Fibroblast of skin of scalp (primary cell): ENCODE measurements at places on chromosomes 1 and 21.

DNA sequence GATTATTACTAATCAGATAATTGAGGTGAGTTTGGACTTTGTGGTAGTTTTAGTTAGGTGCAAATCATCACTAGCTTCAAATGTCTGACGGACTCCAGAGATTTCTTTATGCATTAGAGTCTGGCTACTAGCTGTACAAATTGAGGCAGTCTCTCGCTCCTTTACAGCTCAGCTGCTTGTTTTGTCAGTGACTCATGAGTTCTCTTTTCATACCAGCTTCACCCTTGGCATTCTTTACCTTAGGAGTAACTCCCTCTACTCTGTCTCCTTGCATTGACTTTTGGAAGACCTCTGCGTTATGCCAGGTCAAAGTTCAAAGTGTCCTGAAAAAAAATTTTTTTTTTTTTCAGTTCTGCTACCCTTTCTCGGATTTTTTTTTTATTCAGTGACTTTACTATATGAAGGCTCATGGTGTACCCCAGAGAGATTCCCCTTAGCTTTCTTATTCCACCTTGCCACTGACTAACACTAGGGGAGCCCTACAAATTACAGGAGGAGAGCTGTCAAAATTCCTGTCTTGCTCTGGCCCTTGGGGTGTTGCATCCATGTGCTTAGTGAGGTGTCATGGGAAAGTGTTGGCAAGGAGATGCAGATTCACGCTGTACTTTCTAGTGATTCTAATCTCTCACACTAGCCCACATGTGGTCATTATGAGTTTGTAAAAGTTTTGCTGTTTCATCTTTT is 576.6 kb downstream of the ADGRL2 start:
- DNase-seq: peak; percentile 29

DNA sequence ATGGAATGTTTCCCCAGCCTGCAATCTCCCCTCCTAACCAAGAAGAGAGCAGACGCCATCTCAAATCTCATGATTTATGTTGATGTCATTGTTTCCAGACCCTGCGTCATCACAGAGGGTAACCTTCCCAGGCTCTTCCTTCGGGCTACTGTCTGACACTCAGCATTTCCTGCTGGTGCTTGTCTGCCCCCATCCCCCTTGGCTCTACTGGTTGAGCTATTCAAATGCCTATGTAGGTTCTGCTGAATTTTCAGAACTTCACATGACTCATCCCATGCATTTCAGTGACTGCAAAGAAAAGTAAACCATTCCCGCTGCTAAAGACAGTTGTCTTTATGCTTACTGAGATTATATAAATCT is 24.8 kb upstream of the ITPKB start:
- peak; percentile 82 for DNase-seq

- DNase-seq: no peak
Measured at GRCh38 chr1:158115126-158115525, 65.6 kb upstream of the CD1D start.

DNA sequence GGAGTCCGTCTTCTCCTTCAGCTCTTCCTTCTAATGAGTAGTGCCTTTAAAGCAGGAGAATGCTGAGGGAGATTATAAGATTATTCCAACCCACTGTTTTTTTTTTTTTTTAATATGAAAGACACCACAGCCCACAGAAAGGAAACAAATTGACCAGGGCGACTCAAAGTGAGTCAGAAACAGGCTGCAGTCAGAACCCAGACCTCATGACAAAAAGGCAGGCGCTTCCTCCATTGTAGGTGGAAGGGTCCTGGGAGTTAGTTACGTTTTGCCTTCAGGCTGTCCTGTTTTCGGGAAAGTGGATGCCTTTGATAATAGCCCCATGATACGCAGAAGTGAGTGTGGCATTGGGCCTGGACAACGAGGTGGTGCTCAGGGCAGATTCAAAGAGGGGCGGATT is 21.0 kb downstream of the PLXNA2 start:
- no peak for DNase-seq

GRCh38 chr1:186155594-186155993 is 219.5 kb downstream of the TPR start:
- DNase-seq: peak; percentile 85

GRCh38 chr1:232653789-232654188 is 23.9 kb upstream of the SIPA1L2 start:
- DNase-seq: no peak

GRCh38 chr21:44557491-44558328 is 885 bp downstream of the KRTAP10-3 start:
- no peak for DNase-seq

DNA sequence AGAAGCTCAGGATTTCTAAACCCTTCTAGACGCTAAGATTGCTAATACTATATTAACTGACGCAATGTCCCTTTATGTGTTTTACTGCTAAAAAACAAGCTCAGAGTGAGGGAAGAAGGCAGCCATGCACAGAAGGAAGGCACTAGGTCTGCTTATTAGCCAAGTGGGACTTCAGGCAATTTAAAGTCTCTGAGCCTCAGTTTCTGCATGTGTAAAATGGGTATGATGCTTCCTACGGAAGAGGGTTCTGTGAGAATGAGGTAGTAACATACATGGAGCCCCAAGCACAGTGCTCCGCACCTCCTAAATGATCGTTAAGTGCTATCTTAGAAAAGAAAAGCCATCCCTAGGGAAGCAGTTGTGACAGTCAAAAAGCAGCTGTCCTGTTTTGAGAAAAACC is 16.9 kb downstream of the MIS18A start:
- no peak for DNase-seq

- DNase-seq: no peak
Measured at GRCh38 chr1:237042892-237043576, 1.1 kb downstream of the RYR2 start.

GRCh38 chr1:220235462-220235861 is 36.8 kb downstream of the RAB3GAP2 start:
- no peak for DNase-seq

DNA sequence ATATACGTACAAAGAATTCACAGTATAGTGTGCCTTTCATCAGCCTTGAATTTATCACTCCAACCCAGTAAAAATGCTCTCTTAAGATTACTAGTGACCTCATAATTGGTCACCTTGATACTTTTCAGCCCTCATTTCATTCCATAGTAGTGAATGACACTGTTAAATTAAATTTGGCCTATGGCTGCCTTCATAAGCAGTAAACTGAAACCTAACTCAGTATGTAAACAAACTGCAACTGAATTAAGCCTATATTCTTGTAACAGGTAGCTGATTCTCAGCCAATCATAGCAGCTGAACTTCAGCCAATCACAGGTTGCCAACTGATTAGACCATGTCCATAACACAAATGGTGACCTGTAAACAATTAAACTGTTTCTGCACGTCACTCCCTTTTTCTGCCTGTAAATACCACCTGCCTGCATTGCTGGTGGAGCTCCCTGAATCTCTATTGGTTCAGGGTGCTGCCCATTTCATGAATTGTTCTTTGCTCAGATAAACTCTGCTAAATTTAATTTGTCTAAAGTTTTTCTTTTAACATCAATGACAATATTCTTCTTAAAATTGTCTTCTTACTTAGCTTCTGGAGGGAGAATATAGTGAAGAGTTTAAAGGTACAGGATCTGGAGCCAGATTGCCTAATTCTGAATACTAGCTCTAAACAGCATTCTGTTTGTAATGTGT is 24.0 kb upstream of the CAMSAP2 start:
- no peak for DNase-seq

DNA sequence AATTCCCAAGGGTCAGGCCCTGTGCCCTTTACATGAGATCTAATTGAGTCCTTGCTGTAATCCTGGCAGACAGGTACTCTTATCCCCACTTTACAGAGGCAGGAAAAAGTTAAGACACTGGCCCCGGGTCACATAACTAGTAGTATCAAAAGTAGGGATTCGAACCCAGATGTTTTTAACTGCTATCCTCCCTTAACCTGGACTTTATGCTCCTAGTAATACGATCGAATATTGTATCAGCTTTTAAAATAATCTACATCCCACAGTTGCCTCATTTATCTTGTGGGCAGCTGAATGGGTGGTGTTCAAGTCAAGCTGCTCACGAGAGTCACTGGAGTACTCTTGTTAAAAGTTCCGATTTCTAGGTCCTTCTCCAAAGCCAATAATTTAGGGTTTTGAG is 25.5 kb upstream of the TMEM51 start:
- no peak for DNase-seq

DNA sequence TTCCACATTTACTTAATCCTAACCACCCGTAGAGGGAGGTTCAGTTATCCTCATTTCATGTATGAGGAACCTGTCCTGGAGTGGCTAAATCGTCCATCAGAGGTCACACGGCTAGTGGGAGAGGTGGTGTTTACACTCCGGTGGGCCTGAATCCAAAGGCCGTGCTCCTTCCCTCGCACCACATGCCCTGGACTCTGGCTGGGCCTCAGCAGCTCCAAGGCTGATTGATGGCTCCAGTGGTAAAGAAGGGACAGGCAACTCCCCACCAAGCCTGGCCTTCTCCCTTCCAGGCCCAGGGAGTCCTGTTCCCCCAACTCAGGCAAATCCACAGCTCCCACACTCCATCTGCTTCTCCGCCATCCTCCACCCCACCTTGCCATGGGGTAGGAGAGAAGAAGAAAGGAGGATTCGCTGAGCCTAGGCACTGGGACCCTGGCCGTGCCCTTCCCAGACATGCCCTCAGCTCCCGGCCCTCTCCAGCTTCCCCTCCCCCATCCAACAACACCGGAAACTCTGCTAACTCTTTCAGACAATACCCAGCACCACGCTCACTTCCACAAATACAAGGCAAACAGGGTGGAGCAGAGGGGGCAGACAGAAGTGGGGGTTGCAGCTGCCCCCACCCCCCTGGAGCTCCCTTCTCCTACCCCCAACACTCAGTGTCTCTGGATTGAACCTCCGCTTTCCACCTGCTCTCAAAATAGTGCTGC is 10.9 kb downstream of the ARHGEF2 start:
- no peak for DNase-seq

DNA sequence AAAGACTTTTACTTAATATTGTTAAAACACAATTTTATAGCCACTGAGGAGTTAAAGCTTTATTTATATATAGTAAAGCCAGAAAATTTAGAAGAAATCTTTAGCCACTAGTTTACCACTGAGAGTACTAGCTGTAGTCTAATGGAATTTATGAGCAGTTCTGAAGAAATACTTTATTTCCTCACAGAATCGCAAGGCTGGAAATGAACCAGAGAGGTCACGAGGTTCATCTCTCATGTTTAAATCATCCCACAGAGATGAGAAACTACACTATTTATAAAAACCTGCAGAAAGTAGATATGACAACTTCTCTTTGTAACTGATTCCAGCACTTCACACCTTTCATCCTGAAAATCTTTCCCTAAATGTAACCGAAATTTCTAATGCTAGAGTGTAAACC is 26.0 kb downstream of the ADGRL4 start:
- no peak for DNase-seq

GRCh38 chr1:205266611-205267305 is 39.0 kb downstream of the TMCC2 start:
- DNase-seq: no peak

DNA sequence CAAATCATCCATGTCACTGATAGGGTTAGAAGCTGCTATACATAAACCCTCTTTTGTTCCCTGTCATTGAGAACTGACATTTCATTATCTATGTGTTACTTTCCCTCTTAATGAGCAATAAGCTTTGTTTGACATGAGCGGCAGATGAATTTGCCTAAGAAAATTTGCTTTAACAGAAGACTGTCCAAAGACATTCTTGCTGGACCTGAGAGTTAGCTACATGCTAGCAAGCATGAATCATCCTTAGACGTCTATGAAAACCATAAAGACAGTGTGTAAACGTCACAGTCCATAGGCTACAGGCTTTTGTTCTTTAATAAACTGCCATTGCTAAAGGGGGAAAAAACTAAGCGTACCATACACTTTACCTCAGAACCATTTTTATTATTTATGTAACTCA is 73.1 kb downstream of the TNFSF4 start:
- DNase-seq: peak; percentile 35

GRCh38 chr1:202133001-202133400 is 10.3 kb downstream of the GPR37L1 start:
- no peak for DNase-seq

DNA sequence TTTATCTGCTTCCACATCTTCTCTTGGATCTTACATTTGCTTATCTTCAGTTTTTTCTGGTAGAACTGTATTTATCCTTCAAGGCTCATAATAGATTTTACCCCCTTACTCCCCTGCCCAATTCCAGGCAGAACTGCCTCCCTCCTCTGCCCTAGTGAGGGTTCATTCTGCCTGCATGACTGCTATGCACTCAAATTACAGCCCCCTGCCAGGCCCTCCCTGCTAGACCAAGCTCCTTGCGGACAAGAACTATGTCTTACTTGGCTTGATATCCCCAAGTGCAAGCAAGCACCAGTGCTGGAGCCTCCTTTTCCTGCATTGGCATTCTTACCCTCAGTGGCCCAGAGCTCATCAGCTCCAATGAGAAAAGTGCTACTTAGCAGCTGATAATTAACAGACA is 18.1 kb downstream of the MAPKAPK2 start:
- DNase-seq: peak; percentile 35

GRCh38 chr1:115771094-115771846 is 2.8 kb upstream of the CASQ2 start:
- DNase-seq: no peak

DNA sequence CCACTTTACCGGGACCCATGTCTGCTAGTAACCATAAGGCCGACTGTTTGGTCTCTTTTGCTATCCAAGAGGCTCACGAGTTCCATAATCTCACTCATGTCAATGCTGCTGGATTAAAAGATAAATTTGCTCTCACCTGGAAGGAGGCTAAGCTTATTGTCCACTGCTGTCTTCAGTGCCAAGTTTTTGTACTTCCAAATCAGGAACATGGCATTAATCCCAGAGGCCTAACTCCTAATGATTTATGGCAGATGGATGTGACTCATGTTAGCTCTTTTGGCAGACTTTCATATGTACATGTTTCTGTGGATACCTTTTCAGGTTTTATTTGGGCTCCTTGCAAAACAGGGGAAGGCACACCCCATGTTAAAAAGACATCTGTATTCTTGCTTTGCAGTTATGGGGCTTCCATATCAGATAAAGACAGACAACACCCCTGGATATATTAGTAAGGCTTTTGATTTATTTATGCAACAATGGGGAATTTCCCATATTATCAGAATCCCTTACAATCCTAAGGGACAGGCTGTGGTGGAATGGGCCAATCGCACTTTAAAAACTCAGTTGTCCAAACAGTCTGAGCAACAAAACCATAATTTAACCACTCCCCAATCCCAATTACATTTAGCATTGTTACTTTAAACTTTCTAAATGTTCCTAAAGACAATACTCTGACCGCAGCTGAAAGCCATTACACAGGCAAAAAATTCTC is 162.7 kb downstream of the IER5 start:
- peak; percentile 46 for DNase-seq

DNA sequence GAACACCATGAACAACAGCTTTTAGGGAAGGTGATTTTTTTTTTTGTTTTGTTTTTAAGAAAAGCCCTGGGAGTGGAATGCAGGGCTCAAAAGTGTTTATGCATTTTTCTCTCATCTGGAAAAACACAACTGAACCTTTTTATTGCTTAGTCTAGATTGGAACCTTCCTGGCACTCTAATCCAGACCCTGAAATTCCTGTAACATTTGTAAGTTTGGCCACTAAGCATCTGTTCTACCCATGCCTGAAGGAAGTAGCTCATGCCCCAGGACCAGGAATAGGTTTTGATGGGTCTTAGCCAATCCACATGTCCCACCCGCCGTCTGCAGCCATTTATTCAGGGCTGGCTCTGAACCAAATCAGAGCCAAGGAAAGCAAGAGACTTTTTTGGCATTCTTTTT is 39.7 kb upstream of the SLC2A1 start:
- DNase-seq: peak; percentile 30

- no peak for DNase-seq
Measured at GRCh38 chr21:45836694-45837670, 144.6 kb upstream of the COL6A1 start.
